ENCODE measurements at places on chromosomes 3 and 15.

DNA sequence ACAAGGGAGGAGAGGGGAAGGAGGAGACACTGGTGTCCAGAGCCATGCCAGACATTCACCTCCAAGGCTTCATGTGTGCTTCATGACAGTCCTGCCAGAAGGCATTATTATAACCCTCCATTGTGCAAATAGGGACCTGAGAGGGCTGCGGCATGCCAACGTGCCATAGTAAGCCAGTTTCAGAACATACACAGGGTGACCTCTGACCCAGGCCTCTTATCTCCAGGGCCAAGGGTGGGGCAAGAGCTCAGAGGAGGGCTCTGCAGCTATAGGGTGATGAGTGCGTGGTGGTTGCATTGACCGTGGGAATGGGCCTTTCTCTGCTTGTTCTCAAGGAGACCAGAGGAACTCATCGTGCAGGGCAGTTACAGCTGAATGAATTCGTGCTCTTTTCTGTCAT, 9.7 kb upstream of the ACSBG1 start:
- no peak for DNase-seq

DNA sequence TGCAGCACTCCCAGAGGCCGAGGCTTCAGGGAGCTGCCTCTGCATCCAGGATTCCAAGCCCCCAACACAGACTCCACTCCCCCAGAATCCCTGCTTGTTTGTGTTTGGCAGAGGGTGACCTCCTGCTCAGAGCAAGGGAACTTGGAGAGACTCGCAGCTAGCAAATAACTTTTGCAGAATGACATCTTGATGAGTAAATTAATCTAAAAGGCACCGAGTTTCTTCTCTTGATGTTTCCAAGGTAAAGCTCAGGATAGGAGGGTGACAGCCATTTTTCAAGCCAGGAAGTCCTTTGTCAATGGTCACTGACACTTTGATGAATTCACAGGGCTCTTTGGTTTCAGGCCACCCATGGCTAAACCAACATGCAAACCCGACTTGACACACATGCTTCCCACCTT, 523.0 kb downstream of the NTRK3 start:
- DNase-seq, result no peak

GRCh38 chr3:15063238-15063637, 1.9 kb downstream of the MRPS25 start:
- no peak for DNase-seq

DNA sequence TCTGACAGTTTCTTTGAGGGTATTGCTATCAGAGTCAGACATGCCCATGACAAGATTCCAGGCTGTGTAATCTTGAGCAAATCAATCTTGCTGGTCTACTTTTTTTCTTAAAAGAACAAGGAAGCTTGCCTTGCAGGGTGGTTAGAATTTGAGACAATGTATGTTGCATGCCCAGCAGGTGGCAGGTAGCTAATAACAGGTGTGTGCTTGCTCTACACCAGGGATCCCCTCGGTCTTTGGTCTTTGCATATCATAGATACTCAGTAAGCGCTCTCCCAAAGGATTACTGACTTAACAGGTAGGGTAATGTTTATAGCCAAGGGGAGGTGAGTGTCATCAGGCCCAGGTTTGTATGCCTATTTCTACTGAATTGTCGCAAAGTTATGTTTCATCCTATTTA, 37.3 kb downstream of the CACNA1D start:
- DNase-seq, result no peak

GRCh38 chr3:25463836-25464418, 35.9 kb downstream of the RARB start:
- DNase-seq, result no peak

All from activated naive CD4-positive, alpha-beta T cell (primary cell).